Activated T-helper 1 cell treated with Interleukin-2 at 50 U/mL for 16 hours (primary cell): ENCODE measurements at places on chromosomes 16 and 17.
A peak's percentile ranks its signal among the peaks of the same experiment; 100 is the strongest.

- DNase-seq: no peak
Measured at GRCh38 chr17:64032081-64032480, 11.6 kb upstream of the ICAM2 start.

GRCh38 chr16:51500306-51500705 lies 349.2 kb upstream of the SALL1 start:
- no peak for DNase-seq

DNA sequence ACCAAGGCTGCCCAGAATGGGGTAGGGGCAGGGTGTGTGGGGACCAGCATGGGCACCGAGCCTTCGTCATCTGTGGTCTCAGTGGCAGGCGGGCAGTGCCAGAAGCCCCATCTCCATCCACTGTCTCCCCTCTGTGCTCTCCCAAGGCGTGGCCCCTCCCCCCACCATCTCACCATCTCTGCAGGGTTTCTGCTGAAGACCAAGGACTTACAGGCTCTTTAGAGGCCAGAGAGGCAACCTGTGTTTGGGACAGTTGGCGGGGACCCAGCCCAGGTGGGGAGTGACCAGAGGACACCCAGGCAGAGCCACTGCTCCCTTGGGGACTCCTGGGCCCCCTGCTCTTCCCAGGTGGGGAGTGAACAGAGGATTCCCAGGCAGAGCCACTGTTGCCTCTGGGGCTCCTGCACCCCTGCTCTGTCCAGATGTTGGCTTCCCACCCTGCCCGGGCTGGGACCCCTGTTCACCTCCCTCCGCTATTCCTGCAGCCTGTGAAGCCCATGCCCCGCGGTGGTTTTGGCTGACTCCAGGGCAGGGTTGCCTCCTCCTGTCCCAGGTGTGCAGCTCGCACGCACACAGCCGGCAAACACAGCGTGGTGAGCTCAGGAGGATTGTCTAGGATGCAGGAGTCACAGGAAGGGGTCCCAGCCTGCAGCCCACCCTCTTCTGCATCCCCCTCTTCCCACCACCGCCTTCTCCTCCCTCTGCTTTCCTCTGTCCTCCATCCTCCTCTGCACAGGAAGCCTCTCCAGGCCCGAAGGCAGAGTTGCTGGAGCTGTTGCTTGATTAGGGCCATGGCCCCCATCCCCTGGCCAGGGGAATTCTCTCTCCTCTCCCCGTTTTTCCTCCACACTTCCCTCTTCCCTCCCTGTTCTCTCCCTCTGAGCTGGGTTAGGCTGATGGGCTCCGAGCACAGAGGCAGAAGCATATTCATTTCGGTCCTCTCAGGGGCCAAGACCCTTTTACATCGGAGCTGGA lies 45.0 kb downstream of the SLC7A5 start:
- no peak for DNase-seq

- DNase-seq: no peak
Measured at GRCh38 chr16:76940251-76940650, 250.7 kb upstream of the MON1B start.

- DNase-seq: no peak
Measured at GRCh38 chr16:1494129-1494640, 1.0 kb downstream of the TELO2 start.

DNA sequence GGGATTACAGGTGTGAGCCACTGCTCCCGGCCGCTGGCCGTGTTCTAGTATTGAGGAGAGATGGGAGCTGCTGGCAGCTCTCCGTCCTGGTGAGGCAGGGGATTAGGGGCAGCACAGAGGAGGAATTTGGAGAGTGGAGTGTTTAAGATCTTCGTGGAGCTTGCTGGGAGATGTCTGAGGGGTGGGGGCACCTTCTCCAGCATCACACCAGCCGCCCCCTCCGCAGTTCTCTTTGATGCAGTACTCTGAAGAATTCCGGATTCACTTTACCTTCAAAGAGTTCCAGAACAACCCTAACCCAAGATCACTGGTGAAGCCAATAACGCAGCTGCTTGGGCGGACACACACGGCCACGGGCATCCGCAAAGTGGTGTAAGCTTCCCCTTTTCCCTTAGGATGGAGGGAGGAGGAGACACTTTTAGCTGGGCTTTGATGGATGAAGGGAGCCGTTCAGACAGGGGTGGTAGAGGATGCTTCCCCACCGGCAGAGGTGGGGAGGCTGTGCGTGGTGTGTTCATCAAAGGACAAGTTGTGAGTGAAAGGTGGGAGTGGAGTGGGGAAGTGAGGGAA lies 11.9 kb downstream of the ITGAM start:
- no peak for DNase-seq

GRCh38 chr16:56625140-56625942 lies at the start of gene MT1E:
MT1E (plus strand) TSS chr16:56625781; CDS start chr16:56625852, 71 bp downstream.
- no peak for DNase-seq

- no peak for DNase-seq
Measured at GRCh38 chr16:31334934-31335333, 20.0 kb upstream of the ITGAX start.

- DNase-seq: no peak
Measured at GRCh38 chr17:50879086-50879485, 12.9 kb upstream of the TOB1 start.

DNA sequence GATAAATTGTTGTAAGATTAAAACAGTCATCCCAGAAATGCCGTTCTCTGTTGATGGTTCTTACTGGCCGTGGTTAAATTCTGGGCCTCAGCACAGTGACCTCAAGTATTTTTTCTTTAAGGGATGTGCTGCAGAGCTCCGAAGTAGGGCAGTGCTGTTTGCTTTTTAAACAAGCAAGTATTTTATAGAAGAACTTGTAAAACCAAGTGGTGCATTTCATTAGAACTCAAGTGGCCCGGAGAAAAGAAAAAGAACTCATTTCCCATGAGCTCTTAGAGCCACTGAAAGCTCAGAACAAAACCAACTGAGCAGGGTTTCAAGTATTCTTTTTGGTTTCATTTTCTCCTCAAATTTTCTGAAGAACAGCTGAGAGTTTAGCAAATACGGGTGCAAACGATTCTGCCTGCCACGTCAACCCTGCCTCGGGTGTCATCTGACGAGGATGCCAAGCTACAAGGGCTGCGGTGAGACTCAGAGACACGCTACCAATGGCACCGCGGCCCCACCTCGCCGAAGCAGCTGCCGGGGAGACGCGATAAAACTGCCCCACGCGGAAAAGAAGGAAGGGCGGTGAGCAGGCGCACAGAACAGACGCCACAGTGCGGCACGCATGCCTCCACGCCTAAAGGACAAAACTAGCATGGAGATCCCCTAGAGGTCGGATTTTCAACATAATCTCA lies 6.3 kb downstream of the LMF1 start:
- peak; percentile 77 for DNase-seq

DNA sequence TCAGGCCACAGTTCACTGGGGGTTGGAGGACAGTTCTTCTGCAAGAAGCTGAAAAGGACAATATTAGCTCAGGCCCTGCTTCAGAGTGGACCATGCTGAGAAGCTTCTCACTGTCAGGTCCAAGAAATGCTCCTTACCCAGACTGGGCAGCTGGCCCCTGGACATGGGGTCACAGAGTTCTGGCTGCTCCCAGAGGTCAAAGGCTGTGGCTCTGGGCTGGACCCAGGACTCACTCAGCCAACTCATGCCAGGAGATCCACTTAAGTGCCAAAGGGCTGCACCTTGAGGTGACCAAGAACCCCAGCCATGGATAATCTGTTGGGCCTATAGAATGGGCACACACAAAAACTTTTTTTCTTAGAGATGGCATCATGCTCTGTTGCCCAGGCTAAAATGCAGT lies 4.0 kb downstream of the CES2 start:
- DNase-seq: no peak

GRCh38 chr16:65675161-65675560 lies 553.3 kb upstream of the CDH11 start:
- DNase-seq: no peak

- no peak for DNase-seq
Measured at GRCh38 chr17:37518826-37519225, 29.1 kb downstream of the DUSP14 start.

DNA sequence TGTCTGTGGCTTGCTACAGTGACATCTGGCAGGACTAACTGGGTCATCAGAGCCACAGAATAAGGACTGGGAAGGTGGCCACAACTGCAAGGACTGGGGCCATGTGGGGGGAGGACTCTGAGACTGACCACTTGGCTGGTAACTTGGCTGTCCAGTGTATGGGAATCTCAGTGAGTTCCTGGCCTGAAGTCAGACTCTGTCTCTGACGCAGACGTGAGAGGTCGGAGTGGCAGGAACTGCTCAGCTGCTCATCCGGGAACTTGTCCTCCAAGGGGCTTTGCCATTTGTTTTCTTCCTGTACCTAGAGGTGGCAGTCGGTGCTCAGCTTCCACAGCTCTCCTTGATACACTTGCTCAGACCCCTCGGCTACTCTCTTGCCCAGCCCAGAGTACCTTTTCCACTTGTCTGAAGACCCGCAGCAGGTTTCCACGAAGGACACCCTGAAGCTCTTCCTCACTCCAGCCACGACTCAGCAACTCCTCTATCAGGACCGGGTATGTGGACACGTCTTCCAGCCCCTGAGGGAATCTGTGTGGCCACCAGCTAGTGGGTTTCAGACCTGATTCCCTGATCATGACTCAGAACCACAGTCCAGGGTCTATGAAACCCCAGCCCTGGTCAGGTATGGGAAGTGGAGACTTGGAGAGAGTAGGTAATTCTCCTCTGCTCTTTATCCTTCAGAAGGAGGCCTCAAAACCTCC lies 7.3 kb upstream of the DPEP3 start:
- no peak for DNase-seq

GRCh38 chr16:4675864-4676786 lies 17.2 kb upstream of the NUDT16L1 start:
- peak; percentile 54 for DNase-seq

DNA sequence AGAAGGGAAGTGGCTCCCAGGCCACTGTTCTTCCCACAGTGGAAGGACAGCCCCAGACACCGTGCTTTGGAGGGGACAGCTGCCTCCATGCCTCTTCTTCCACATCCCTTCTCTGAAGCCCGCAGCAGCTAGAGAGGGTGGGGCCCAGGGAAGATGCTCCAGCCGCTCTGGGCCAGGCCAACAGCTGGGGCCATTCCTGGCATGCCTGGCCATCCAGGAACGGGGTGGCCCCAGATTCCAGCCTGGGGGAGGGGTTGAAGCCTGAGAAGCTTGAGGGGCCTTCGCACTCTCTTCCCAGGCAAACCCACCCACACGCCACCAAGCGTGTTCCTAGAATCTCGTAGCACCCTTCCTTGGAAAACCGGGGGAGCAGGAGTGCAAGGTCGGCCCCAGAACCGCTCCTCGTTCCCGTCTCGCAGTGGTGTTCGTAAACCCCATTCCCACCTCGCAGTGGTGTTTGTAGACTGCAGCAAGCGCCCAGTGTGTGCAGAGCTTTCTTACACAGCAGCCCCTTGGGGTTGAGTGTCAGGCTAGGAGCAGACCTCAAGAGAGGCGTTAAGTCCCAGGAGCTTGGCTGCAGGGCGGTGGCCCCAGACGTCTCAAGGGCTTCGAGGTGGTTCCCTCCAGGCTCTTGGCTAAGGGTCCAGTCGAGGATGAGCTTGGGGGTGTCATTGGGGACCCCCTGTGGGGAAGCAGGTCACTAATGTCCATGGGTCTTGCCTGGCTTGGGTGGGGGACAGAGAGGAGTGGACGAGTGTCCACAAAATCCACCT lies 2.7 kb downstream of the CDH15 start:
- DNase-seq: no peak

DNA sequence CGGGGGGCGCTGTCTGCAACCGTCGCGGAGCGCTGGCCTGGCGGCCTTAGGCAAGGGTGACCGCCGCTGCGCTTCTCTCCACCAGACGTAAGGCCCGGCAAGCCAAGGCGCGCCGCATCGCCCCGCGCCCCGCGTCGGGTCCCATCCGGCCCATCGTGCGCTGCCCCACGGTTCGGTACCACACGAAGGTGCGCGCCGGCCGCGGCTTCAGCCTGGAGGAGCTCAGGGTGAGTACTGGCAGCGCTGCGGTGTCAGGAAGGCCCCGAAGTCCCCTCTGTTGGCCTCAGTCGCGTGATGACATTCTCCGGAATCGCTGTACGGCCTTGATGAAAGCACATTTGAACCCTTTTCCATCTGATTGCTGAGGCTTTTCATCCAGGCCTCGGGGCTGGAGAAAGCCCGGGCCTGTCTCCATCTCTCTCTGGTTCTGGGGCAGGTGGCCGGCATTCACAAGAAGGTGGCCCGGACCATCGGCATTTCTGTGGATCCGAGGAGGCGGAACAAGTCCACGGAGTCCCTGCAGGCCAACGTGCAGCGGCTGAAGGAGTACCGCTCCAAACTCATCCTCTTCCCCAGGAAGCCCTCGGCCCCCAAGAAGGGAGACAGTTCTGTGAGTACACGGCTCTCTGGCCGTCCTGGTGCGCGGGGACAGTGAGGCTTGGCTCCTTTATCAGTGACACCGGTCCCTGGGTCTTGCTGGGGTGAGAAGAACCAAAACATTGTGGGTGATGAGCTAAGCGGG lies 831 bp downstream of the RPL13 start:
- no peak for DNase-seq

- no peak for DNase-seq
Measured at GRCh38 chr17:16428098-16428882, 12.9 kb downstream of the TRPV2 start.

GRCh38 chr17:28828294-28829040 lies 14.1 kb downstream of the FAM222B start:
- no peak for DNase-seq

GRCh38 chr17:57892146-57892819 lies 42.4 kb upstream of the MRPS23 start:
- DNase-seq: peak; percentile 60

DNA sequence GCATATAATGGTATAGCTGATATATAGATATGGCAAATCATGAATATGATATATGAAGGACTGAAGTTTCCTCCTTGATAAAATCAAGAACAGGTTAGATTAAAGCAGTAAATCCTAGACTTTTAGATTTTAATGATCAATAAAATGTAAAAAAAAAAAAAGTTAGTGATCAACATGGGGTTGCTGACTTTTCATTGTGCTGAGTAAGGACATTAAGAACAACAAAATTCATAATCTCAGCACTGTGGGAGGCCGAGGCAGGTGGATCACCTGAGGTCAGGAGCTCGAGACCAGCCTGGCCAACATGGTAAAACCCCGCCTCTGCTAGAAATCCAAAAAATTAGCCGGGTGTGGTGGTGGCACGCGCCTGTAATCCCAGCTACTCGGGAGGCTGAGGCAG lies 10.4 kb upstream of the CHD3 start:
- DNase-seq: no peak

GRCh38 chr16:14405611-14406537 lies 224.2 kb downstream of the PARN start:
- no peak for DNase-seq

DNA sequence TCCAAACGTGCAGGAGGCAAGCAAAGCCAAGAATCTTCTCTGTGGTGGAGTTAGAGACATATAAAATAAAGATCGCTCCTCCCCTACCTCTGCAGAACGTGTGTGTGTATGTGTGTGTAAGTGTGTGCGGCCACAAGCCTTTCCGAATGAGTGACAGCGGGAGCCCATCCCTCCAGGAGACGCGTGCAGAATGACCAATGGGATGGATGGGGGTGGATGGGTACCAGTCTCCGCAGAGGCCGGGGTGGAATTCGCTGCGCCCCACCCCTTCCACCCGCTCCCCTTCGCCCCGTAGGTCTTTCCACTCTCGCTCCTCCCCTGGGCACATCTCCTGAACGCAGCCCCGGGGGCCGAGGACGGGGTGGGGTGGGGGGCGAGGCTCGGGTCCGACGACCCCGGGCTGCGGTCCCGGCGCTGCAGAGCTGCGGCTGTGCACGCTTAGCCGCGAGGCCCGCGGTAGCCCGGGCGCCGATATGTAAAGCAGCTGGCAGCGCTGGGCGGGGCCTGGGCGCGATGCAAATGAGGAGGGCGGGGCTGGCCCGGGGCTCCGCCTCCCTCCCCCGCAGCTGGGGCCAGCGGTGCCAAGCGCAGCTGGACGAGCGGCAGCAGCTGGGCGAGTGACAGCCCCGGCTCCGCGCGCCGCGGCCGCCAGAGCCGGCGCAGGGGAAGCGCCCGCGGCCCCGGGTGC lies at the start of gene PRKCB:
Gene PRKCB, plus strand, starts transcription at position 594 of the 688 bp plus-strand sequence.
- DNase-seq: peak; percentile 84

GRCh38 chr17:35416659-35417058 lies 15.6 kb downstream of the SLFN12 start:
- DNase-seq: no peak
